ENCODE measurements at places on chromosomes 4 and X.
A peak's percentile ranks its signal among the peaks of the same experiment; 100 is the strongest.

DNA sequence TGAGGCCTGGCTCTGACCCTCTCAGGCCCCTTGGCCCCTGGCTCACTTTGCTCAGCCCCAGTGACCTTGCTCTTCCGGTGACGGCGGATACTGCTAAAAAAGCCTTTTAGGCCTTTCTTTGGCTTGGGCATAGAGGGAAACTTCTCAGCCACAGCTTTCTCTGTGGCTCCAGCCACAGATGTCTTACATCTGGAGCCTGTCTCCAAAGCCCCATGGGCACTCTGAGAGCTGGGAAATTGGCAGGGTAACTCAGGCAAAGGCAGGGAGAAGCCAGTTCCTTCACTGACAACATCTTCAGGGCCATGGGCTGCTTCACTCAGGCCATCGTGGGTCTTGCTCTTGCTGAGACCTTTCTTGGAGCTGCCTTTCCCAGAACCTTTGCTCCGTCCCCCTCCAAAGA, 12.8 kb downstream of the AMER1 start:
- no peak for DNase-seq

DNA sequence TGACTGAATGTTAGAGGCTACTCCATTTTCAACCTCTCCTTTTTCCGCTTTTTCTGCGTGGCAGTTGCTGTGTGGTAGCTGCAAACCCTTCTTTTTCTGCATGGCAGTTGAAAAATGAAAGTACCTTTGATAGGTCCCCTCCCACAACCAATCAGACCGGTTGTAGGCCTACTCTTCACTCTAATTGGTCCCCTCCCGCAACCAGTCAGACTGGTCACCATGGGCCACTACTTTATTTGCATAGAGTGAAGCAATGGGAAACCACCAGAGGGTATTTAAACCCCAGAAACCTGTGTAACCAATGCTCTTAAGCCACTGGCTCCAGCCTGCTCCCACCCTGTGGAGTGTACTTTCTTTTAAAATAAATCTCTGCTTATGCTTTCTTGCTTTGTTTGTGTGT, 877.8 kb downstream of the FAM133A start:
- no peak for DNase-seq

DNA sequence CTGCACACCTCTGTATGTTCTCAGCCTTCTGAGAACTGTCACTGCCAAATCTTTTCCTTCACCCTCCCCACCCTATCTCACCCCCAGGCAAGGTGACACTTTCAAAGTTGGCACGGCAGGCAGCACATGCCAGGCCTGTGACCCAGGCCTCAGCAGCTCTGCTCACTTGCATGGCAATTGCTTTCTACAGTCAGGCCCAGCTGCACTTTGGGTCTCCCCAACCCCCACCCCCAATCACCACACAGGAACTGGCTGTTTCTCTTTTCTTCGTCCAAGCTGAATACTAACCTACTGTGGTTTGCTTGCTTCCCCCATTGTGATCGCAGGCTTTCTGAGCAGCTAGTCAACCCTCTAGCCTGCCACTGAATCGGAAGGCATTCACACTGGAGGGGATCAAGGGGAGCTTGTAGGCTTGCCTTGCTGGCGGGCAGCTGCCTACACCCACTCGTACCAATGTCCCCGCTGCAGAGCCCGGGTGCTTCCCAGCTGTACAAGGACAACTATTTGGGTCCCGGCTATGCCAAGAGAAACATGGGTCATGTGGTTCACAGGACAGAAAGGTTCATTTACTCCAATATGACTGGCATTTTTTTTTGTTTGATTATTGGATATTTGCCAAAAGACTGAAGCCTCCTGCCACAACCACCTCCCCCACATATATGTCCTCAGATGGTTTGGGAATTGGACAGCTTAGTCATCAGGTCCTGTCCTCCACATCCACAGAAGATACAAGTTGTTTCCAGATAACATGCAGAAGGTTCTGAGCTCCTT, 28.1 kb downstream of the SLC25A43 start:
- DNase-seq, result peak; percentile 52

- DNase-seq, result no peak
Measured at GRCh38 chr4:119664168-119664907, 35.7 kb upstream of the PDE5A start.

GRCh38 chrX:124573468-124573867, 227.1 kb downstream of the SH2D1A start:
- DNase-seq, result no peak

DNA sequence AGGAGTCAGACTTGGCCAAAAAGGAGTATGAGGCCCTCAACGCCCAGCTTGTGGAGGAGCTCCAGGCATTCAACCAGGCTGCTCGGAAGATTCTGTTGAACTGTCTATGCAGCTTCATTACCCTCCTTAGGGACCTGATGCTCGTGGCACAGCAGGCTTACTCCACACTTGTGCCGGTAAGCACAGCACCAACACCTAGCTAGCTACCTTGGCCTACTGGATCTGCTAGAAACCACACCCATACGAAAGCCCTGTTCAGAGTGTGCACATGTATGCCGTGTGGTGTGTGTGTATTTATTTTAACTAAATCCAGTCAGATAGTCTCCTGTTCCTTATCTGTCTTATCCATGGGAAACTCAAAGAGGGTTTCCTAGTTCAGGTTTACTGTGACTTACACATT, 49.3 kb downstream of the INTS12 start:
- DNase-seq, result no peak

DNA sequence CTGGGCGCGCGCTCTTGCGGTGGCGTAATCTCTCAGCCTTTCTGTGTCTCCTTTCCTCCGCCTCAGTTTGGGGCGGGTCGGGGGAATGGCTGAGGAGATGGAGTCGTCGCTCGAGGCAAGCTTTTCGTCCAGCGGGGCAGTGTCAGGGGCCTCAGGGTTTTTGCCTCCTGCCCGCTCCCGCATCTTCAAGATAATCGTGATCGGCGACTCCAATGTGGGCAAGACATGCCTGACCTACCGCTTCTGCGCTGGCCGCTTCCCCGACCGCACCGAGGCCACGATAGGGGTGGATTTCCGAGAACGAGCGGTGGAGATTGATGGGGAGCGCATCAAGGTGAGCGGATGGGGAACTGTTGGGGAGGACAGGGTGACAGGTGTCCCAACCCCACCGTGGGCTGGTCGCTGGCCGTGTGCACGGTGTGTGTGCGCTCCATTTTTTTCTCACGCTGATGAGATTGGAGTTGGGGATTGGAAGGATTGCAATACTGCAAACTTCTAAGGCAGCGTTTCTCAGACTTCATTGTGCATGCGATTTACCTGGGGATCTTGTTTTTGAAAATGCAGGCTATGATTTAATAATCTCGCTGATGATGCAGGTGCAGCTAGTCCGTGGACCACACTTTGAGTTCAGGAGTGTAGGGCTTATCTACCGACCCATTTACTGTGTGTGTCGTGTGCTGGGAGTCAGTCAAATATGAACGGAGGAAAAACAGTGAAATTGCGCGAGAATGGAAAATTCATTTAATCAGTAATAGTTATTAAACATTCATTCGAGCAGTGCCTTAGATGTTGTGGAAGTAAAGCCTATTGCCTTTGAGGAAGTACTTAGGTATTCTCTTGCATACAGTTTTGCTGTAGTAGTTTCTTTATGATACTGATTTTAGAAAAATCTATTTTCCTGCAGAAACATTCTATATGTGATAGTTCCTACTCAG, at the start of gene RAB33B:
RAB33B (plus strand) TSS at position 11 of the 935 bp plus-strand sequence; CDS start at position 86, 75 bp downstream.
- peak; percentile 88 for DNase-seq

- DNase-seq, result no peak
Measured at GRCh38 chrX:20454117-20454516, 187.4 kb upstream of the RPS6KA3 start.

- no peak for DNase-seq
Measured at GRCh38 chr4:95877636-95878035, 37.7 kb downstream of the PDHA2 start.

- peak; percentile 64 for DNase-seq
Measured at GRCh38 chr4:22897520-22898108, 204.9 kb downstream of the GBA3 start.

- DNase-seq, result no peak
Measured at GRCh38 chrX:76931518-76931917, 504.0 kb downstream of the MAGEE1 start.

GRCh38 chrX:133938530-133938929, 46.9 kb downstream of the GPC3 start:
- DNase-seq, result no peak

GRCh38 chr4:1569461-1570151, 114.5 kb downstream of the FAM53A start:
- DNase-seq, result no peak

GRCh38 chr4:185991770-185992169, 77.2 kb upstream of the TLR3 start:
- DNase-seq, result no peak

DNA sequence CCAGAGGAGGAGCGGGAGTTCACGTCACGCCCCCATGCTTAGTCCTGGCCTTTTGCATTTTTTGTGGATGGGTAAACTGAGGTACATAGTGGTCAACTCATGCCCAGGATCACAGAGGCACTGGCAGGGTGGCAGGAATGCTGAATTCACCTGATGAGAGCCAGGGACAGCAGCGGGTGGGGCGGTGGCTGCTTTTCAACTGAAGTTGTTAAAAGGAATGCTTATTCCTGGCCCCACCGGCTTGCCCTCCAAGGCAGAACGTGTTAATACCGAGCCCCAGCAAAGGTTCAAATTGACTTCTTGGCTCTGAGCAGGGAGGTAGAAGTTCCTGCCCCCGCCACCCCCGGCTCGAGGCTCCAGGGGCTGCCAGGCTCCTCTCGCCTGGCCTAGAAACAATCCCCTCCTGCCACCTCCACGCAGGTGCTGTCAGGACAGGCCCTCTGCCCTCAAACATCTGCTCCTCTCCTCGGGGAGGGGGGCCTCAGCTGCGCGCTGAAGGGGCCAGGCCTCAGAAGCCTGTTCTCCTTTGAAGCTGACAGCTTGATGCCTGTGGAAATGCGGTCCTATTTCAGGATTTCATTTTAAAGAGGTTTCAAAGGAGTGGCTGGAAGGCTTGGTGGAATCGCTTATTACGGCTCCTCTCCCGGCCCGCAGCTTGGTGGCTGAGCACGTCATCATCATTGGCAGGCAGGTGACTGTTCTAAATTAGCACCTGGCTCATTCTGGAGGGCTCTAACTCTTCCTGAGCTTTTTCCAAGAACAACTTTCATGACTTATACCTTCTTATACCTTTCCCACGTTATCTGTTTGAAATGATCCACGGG, 93.0 kb downstream of the PHKA2 start:
- no peak for DNase-seq

GRCh38 chrX:115366535-115366934, 77.0 kb downstream of the LUZP4 start:
- DNase-seq, result no peak

DNA sequence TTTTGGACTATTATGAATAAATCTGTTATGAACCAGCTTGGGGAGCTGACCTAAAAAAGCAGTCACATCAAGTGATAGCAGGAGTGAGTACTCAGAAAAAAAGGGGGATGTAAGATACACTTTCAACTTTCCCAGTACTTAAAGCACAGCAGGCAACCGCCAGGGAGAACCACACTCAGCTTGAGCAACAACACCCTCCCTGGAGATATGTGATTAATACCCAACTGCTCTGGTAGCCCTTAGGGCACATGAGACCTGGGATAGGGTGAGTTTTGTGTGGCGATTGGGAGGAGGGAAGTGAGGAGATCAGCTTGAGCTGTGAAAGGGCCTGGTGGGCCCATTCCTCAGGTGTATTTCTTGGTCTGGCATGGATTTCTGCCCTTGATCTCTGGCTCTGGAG, 220.3 kb upstream of the SFRP2 start:
- DNase-seq, result no peak

DNA sequence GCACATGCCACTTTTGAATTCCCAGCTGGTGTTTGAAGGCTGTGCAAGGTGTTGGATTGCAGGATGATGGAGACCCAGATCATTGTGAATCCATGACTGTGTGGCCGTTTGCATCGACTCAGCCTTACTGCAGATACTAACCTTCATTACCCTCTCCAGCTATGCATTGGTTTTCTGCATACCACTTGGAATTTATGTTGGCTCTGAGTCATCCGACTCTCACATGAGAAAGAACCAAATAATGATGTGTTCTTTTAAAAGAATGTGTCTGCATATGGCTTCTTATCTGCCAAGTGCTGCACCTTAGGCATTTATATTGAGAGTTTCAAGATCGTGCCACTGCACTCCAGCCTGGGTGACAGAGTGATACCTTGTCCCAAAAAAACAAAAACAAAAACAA, 106.7 kb upstream of the PRKX start:
- DNase-seq, result no peak

GRCh38 chrX:105880491-105880890, 58.2 kb downstream of the NRK start:
- no peak for DNase-seq

- no peak for DNase-seq
Measured at GRCh38 chr4:141772838-141773237, 136.5 kb downstream of the IL15 start.

- no peak for DNase-seq
Measured at GRCh38 chr4:20662851-20663250, 37.4 kb upstream of the PACRGL start.

- no peak for DNase-seq
Measured at GRCh38 chr4:77310931-77311330, 153.9 kb downstream of the CCNG2 start.

GRCh38 chr4:184968784-184969201, 49.5 kb upstream of the HELT start:
- no peak for DNase-seq

- DNase-seq, result no peak
Measured at GRCh38 chrX:84216406-84216805, 28.4 kb upstream of the RPS6KA6 start.

GRCh38 chrX:137031039-137031438, 2.8 kb downstream of the GPR101 start:
- no peak for DNase-seq

DNA sequence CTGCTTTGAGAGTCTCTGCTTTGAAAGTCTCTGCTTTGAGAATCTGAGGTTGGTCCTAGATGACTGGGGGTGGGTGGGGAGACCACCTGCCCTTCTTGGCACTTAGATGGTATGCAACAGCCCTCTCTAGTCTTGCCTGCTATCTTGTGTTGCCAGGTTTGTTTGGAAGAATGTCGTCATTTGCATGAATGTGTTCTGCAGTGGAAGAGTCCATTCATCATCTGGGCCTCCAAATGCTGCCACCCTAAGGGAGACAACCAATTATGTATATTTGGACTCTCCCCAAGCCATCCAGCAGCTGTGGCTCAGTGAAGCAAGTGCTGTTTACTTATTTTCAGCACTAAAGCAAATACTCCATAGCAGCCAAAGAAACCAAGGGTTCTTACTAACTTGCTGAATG, 44.6 kb upstream of the TRPC5OS start:
- peak; percentile 25 for DNase-seq

GRCh38 chrX:57422289-57422688, 135.8 kb downstream of the FAAH2 start:
- DNase-seq, result peak; percentile 1

GRCh38 chr4:137614491-137614890, 82.2 kb upstream of the PCDH18 start:
- DNase-seq, result no peak

DNA sequence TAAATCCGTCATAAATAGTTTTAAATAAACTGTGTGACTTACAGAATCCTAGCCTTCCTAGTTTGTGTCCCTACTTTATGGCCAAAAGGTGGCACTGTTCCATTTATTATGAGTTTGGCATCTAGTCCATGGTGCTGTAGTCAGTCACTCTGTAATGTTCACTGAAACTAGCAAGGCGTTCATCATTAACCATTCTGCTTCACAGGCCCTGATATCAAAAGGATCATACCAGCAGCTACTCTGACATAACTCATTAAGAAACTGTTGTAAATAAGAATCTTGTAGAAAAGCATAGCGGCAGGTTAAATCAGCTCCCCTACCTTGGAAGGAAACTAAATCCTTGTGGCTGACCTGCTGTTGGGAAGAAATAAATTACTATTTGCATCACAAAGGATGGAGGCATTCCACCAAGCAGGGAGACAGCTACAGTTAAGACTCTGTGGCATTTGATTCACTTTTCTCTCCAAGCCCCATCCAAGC, 919.6 kb upstream of the DIAPH2 start:
- peak; percentile 64 for DNase-seq

All from Ammon's horn (tissue), 1 donor.